ENCODE measurements at places on chromosomes 5 and 9.

- no peak for DNase-seq
These were observed 76.1 kb upstream of the PANK3 start for GRCh38 chr5:168655316-168655715.

DNA sequence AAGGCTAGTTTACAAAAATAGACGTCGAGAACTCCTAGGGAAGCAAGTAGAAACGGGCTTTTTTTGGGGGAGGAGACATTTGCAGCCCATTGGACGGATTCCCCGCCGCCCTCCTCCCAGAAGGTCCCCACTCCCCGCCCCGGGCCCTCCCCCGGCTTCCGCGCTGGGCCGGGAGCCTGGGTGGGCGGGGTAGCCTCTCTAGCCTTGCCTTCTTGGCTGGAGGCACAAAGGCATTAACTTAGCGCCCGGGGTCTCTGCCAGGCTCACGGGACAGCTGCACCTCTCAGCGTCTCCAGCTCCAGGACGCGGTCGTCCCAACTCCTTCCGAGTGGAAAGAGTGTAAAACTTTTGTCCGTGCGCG, at the start of gene DMRTA1:
Gene DMRTA1, plus strand, starts transcription at position 236 of the 361 bp plus-strand sequence. CDS start 242 bp downstream, outside the sequence.
- no peak for DNase-seq

GRCh38 chr5:55675119-55675518, 37.0 kb downstream of the SLC38A9 start:
- no peak for DNase-seq

DNA sequence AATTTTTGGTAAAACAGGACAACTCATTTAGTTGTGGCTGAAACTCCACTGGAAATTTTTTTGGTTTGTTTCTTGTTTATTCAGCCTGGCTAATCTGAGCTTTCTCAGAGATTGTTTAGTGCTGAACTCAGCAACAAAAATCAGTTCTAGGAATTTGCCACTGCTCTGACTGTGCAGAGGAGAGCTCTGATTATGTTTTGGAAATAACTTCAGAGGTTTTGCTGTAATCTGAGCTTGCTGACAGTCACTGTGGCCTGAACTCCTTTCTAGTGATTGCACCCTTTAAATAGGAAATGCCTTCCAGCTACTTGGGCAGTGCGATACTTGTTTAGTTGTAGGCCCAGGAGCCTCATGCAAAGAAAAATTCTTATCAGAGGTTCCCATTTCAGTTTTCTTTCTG, 60.2 kb downstream of the OSTF1 start:
- no peak for DNase-seq

GRCh38 chr5:170623576-170624181, 119.9 kb downstream of the KCNIP1 start:
- DNase-seq = no peak

- DNase-seq = no peak
These were observed 8.2 kb downstream of the NDUFA8 start for GRCh38 chr9:122151267-122151828.

DNA sequence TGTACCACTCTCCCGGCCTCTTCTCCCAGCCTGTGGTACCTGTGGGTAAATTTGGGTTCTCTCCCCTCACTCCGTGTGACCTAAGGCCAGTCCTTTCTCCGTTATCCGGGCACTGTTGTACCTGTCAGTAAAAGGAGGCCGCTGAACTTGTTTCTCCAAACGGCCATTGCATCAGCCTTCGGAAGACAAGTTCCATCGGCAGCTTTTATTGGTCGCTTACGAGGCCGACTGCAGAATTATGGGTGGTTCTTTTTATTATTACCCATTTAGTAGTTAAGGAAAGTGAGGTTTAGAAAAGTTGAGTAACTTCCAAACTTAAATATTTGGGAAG, 558 bp downstream of the GRPEL2 start:
- DNase-seq = no peak
